ENCODE measurements at places on chromosomes 2 and 18.

- no peak for DNase-seq
Measured at GRCh38 chr2:2098458-2099167, 232.5 kb downstream of the MYT1L start.

DNA sequence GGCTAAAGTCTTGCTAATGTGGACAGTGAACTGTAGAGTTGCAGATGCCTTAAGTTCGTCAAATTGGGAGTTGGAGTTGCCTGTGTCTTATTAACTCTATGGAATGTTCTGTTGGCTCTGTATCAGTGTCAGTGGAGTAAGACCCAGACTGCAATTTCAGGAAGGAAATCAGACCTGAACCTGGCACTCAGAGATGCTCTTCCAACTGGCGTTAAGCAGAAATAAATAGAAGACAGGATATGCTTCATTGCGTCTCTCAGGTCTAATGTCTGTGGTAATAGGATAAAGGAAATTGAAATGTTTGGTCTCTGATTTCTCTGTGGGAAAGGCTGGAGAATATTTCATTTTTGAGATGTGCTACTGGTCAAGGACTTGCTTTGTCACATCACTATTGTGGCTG, 846.7 kb upstream of the ID2 start:
- DNase-seq, result no peak

DNA sequence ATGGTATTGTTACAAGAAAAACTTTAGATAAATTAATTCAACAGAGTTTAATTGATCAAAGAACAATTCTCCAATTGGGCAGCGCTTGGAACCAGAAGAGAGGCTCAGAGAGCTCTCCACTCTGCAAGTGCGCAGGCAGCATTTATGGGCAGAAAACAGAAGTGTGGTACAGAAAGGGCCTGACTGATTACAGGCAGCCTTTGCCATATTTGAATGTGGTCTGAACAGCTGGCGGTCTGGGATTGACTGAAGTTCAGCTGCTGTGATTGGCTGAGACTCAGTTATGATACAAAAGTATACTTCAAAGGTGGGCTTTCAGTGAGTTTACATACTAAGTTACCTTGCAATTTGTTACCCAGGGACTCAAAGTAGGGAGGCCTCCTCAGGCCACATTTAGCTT, 301.3 kb upstream of the ID2 start:
- no peak for DNase-seq

DNA sequence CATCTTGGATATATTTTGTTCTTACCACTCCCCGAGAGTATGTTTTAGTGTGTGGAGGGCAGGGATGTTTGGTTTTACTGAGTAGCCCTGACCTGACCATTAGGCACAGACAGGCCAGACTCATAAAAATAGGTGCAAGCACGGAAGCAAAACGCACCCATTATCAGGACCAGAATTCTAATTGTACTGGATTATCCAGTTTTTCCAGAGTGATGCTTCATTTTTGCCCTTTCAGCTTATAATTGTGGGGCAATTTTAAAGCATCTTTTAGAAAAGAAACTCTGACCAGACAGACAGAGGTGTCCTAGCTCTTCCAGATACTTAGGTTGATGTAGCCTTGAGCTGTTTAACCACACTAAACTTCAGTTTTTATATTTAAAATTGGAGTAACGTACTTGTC, 4.4 kb downstream of the NCOA1 start:
- no peak for DNase-seq

GRCh38 chr2:38708900-38709566, 42.1 kb downstream of the SRSF7 start:
- DNase-seq, result no peak

GRCh38 chr18:27577752-27578151, 392.6 kb upstream of the CHST9 start:
- DNase-seq, result no peak

DNA sequence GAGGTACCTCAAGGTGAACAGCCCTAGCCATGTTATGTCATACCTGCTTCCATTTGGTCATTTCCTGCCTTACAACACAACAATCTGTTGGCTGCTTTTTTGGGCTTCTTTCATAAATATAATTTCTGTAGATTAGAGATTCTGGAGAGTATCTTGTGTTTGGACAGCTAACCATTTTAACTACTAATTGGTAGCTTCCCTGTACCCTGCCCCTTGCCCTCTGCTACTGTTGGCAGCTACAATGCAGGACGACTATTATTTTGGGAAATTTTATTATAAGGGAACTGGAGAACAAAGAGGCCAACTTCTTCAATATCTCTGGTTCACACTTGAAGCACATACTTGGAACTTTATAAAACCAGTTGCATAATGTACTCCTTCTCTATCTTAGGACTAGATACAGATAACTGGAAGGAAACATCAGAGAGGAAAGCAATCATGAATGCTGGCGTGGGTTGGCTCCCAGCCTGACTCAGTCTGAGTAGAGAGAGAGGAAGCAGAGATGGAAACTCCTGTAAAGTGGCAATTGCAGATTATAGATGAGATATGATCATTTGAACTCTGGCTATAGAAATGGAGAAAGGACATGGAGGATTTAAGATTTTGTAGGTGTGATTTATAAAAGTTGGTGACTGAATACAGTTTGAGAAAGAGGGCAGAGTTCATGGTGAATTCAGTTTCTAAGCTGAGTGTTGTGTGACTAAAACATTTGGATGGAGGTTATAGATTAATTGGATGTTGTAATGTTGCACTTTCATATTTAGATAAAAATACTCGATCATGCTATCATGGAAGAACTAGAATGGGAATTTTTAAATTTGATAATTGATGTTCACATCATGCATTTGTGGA, 74.5 kb downstream of the MDH1 start:
- DNase-seq, result peak; percentile 28

- DNase-seq, result no peak
Measured at GRCh38 chr2:189069855-189070619, 95.9 kb downstream of the COL3A1 start.

- peak; percentile 75 for DNase-seq
Measured at GRCh38 chr2:191245869-191246531, 796 bp downstream of the MYO1B start.

DNA sequence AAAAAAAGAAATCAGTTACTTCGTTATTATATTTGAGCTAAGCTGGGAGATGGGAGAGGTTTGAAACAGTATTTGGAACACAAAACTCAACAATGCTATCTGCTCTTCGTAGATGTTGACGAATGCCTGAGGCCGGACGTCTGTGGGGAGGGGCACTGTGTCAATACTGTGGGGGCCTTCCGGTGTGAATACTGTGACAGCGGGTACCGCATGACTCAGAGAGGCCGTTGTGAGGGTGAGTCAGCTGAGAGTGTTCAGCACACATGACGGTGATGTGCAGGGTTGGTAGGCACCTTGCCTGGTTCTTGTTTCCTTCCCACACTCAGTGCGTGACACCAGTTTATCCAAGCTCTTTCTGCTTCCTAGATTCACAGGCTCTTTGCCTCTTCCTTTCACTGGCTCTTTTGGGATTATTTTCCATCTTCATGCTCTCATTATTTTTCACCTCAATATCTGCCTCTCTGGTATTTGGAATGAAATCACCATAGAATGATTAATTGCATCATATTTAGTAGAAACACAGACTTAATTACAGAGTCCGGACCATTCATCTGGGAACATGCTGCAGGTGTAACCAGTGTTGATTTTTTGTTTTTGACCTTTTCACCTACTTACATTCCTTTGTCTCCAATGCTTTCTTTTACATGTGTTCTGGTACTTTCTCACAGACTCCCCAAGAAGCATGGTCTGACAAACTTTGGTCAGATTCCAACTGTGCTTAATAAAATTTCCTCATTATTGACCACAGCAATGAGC, 200.6 kb upstream of the RASGRP3 start:
- DNase-seq, result peak; percentile 96

DNA sequence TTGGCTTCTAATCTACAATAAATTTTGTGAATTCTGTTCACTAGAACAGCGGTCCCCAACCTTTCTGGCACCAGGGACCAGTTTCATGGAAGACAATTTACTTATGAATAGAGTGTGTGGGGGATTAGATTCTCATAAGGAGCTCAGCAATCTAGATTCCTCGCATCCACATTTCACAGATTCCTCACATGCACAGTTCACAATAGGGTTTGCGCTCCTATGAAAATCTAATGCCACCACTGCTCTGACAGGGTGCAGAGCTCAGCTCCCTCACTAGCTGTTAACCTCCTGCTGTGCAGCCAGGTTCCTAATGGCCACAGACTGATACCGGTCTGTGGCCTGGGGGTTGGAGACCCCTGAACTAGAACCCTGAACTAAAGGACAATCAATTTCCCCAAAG, 1568.6 kb upstream of the NXPH2 start:
- DNase-seq, result no peak

- DNase-seq, result no peak
Measured at GRCh38 chr2:60538101-60538500, 15.4 kb downstream of the BCL11A start.

GRCh38 chr2:52144590-52144989, 1112.7 kb upstream of the NRXN1 start:
- peak; percentile 1 for DNase-seq

GRCh38 chr18:7259475-7259874, 28.6 kb downstream of the LRRC30 start:
- DNase-seq, result no peak

GRCh38 chr2:103739186-103739585, 977.4 kb downstream of the TMEM182 start:
- no peak for DNase-seq
